Activated CD4-positive, alpha-beta memory T cell treated with anti-CD3 and anti-CD28 coated beads for 36 hours (primary cell): ENCODE measurements at places on chromosomes 1 and 21. TPM values are rescaled to one million over a fixed set of nuclear protein-coding genes. Genes with fewer than 3 reads are reported as not detected.

DNA sequence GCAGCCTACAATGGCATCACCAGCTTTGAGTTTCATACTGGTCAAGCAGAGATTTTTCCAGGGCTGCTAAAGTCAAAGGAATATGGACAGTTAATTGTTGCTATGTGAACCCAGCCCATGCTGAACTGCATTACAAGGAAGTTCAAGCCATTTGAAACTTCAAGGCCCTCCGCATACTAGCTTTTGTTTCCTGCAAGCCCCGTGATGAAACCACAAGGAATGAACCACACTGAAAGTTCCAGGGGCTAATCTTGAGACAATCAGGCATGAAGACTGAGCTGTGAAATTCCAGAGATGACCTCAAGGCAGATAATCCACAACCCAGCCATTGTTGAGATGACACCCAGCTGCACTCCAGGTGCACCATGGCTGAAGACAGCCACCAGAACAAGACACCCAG, 180.8 kb downstream of the C1orf21 start:
- no peak for DNase-seq
- H3K36me3 ChIP-seq: no peaks in the 10 kb centered on the region
- no peak overlapping the region for H3K27ac ChIP-seq
- peaks cover 12% of the 10 kb centered on the region for H3K27me3 ChIP-seq

DNA sequence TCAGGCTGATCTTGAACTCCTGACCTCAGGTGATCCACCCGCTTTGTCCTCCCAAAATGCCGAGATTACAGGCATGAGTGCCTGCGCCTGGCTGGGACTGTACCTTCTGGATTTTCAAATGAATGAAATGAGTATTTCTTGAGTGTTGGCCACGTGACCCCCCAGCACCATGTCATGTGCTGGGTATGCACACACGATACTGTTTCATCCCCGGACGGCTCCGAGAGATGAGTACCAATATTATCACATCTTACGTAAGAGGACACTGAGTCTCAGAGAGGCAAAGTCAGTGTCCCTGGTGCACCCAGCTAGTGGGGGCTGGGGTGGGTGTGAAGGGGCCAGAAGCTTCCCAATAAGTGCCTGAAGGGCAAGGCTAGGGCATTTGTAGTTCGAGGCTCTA, 780 bp upstream of the CROCC start:
- DNase-seq: no peak
- no peaks in the 10 kb centered on the region for H3K27me3 ChIP-seq
- H3K27ac ChIP-seq: no peak overlapping the region
- H3K4me1 ChIP-seq: peaks cover 16% of the 10 kb centered on the region

GRCh38 chr1:15154480-15155036, 1.0 kb downstream of the TMEM51 start:
- no peak for DNase-seq
- no peaks in the 10 kb centered on the region for H3K36me3 ChIP-seq
- H3K27ac ChIP-seq: no peak overlapping the region
- H3K4me1 ChIP-seq: peaks cover 25% of the 10 kb centered on the region

DNA sequence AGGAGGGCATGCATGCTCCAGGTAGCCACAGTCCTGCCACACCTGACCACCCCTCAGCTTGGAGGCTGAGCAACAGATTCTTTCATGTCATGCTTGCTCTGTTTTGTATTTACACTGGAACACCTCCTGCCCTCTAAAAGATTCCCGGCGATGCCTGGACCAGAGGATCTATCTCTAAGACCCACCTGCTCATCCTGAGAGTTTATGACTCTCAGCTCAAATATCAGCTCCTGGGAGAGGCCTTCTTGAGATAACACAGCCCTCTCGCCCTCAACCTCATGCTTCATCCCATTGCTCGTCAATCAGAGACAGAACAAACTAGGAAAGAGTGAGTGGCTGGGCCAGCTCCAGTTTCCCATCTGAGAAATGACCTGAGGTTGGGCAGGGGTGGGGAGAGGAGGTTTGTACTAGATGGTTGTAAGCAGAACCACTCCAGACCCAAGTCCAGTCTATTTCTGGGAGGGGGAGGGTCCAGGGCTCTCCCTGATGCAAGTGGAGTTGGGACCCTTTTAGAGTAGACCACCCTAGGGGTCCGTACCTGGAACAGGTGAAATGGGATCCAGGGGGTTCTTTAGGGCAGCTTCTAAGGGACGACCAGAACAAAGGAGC, 524.5 kb downstream of the MATN1 start:
- DNase-seq: no peak
- H3K36me3 ChIP-seq: no peaks in the 10 kb centered on the region
- H3K4me3 ChIP-seq: no peak overlapping the region
- H3K27ac ChIP-seq: no peak overlapping the region
- no peaks in the 10 kb centered on the region for H3K4me1 ChIP-seq

- no peaks in the 10 kb centered on the region for H3K27me3 ChIP-seq
- no peak for DNase-seq
- H3K4me3 ChIP-seq: no peak overlapping the region
- H3K27ac ChIP-seq: no peak overlapping the region
Measured at GRCh38 chr1:217240656-217241055, 390.2 kb downstream of the GPATCH2 start.

DNA sequence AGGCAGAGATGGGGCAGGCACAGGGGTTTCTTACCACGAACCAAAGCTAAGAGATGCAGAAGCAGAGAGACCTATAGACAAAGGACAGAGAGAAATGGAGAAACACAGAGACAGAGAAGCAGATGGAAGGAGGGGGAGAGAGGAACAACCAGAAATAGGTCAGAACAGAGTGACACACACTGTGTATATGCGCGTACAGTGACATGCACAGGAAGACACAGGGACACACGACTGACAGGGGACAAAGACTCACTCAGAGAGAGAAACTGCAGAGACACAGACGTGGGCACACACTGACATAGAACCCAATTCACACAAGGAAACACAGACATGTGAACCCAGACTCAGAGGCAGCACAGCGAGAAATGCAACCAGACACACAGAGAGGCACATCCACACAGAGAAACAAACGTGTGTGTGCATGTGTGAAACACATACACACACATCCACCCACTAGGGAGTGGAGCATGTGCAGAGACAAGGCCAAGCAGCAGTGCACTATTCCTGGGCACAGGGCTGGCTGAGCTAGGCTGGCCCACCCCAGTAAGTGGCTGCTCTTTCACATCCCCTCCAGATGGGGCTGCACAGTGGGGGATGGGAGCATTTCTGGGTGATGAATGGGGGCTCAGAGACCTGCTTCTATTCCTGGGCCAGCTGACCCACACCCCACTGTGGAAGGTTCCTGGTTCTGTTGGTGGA, 123.4 kb upstream of the CSF3R start:
- H3K4me3 ChIP-seq: no peak overlapping the region
- H3K36me3 ChIP-seq: no peaks in the 10 kb centered on the region
- peaks cover 22% of the 10 kb centered on the region for H3K4me1 ChIP-seq
- H3K27me3 ChIP-seq: no peaks in the 10 kb centered on the region
- no peak overlapping the region for H3K27ac ChIP-seq

DNA sequence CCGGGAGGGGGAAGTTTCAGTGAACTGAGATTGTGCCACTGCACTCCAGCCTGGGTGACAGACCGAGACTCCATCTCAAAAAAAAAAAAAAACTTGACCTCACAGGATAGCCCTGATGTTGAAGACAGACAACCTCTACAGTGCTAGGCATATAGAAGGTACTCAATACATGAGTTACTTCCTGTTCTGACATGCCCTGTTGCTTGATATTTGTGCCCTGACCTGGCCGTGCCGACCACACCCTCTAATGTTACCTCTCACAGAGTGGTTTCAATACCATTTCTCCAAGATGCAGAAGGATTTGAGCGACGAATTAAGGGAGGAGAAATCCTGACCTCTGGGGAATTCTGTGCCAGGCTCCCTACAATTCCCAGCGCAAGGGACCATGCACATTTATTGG, 5.2 kb downstream of the PTAFR start:
- DNase-seq: no peak
- H3K27me3 ChIP-seq: peaks cover 27% of the 10 kb centered on the region
- H3K4me3 ChIP-seq: no peak overlapping the region
- no peaks in the 10 kb centered on the region for H3K36me3 ChIP-seq
- peaks cover 41% of the 10 kb centered on the region for H3K4me1 ChIP-seq

Gene PGLYRP3
- not detected for total RNA-seq
